ENCODE measurements at places on chromosomes 4 and X.

DNA sequence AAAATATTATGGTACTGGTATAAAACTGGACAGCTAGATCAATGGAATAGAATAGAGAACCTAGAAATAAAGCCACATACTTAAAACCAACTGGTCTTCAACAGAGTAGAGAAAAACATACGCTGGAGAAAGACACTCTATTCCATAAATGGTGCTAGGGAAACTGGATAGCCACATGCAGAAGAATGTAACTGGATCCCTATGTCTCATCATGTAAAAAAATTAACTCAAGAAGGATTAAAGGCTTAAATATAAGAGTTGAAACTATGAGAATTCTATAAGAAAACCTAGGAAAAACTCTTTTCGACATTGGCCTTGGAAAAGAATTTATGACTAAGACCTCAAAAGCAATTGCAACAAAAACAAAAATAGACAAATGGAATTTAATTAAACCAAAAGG is 114.6 kb downstream of the PCDH18 start:
- no peak for DNase-seq

- no peak for DNase-seq
These were observed at the start of gene CCDC120 for GRCh38 chrX:49058794-49059193. Gene CCDC120, plus strand, starts transcription at chrX:49058999. Its CDS starts 3,043 bp downstream, at chrX:49062042.

DNA sequence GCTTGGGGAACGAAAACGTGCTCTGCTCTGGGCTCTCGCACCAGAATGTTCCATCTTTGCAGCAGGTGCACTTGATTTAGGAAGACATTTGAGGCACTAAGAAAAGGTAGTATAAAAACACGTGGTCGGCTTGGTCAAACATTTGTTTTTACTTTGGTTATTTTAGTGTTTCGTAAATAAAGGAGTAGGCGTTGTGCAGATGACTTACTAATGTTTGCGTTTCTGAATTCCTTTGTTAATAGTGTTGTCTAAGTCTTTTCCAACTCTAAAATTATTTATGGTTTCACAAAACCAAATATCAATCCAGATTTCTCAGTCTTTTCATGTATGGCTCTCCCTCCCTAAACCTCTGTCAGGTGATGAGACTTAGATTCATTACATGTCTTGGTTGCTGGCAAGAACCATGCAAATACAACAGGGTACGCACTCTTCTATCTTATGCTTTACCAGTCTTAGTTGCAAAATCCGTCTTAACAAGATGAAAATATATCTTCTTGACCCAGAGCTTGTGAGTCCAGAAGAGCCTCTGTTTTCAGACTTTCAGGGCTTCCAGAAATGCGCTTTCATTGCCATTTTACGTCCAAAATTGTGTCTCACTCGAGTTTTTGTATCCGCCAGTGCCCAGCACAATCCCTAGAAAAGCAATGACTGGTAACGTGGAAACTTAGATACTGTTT is 686 bp downstream of the MTHFD2L start:
- no peak for DNase-seq

- no peak for DNase-seq
These were observed 115.1 kb downstream of the CPEB2 start for GRCh38 chr4:15117270-15117946.

DNA sequence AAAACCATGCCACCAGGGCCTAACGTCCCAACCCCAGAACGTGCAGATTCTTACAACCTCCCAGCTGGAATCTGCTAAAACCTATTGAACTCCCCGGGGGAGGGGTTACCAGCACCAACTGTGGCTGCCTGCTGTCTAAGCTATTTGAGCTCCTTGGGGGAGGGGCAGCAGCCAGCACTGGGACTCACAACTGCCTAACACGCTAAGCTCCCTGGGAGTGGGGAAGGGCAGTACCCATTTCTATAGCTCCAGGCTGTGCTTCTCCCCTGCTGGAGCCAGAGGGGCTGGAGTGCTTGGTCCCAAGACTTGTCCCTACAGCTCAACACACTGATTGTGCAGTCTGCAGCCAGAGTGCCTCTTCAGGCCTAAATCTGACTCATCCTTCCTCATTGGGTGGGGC is 459.8 kb upstream of the FGF16 start:
- DNase-seq: no peak

- no peak for DNase-seq
These were observed 823.2 kb downstream of the CCSER1 start for GRCh38 chr4:90950385-90950841.

GRCh38 chr4:113820108-113820507 is 58.6 kb upstream of the CAMK2D start:
- no peak for DNase-seq

DNA sequence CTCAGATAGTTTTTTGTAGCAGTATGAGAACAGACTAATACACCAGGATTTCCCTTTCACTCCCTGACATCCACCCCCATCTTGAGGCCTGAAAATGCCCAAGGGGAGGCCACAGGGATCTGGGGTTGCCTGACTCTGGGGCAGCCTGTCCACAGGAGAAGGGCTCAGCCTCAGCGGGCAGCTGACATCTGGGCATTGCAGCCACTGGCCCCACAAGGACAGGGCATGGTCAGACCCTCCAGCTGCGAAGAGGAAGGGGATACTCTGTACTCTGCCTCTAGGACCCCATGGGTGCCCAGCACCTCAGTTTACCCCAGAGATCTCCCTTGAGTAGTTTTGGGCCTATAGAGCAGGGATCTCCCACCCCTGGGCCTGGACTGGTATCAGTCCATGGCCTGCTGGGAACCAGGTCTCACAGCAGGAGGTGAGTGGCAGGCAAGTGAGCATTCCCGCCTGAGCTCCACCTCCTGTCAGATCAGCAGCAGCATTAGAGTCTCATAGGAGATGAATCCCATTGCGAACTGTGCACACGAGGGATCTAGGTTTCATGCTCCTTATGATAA is 138.9 kb downstream of the HMX1 start:
- DNase-seq: no peak

- no peak for DNase-seq
These were observed 1.2 kb upstream of the TMSB4X start for GRCh38 chrX:12973561-12974304.

- DNase-seq: no peak
These were observed 108.9 kb downstream of the USP46 start for GRCh38 chr4:52550186-52550585.

DNA sequence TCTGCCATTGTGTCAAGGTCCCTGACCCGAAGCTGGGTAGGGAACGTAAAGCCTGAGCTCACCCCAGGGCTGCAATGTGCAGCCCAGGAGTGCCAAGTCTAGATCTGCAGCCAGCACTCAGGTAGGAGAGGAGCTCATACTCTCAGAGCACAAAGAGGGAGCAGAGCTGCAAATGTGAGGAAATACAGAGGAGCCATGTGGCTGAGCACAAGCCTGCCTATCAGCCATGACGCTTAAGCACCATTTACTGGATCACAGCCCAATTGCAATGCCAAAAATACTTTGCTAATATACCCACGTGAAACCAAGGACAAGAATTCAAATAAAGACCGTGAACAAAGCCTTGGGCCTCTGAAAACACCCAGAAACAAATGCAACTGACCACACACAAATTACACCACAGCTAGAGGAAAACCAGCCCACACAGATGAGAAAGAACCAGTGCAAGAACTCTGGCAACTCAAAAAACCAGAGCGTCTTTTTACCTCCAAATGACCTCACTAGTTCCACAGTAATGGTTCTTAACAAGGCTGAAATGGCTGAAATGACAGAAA is 69.0 kb upstream of the HPF1 start:
- DNase-seq: no peak

DNA sequence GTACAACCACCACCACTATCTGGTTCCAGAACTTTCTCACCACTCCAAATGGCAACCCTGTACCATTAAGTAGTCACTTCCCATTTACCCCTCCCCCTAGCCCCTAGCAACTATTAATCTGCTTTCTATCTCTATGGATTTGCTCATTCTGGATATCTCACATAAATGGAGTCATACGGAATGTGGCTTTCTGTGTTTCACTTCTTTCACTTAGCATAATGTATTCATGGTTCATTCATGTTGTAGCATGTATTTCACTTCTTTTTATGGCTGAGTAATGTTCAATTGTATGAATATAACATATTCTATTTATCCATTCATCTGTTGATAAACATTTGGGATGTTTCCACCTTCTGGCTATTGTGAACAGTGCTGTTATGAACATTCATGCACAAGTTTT is 104.7 kb downstream of the AMMECR1 start:
- no peak for DNase-seq

GRCh38 chrX:101057093-101057714 is 5.3 kb upstream of the TRMT2B start:
- DNase-seq: no peak

DNA sequence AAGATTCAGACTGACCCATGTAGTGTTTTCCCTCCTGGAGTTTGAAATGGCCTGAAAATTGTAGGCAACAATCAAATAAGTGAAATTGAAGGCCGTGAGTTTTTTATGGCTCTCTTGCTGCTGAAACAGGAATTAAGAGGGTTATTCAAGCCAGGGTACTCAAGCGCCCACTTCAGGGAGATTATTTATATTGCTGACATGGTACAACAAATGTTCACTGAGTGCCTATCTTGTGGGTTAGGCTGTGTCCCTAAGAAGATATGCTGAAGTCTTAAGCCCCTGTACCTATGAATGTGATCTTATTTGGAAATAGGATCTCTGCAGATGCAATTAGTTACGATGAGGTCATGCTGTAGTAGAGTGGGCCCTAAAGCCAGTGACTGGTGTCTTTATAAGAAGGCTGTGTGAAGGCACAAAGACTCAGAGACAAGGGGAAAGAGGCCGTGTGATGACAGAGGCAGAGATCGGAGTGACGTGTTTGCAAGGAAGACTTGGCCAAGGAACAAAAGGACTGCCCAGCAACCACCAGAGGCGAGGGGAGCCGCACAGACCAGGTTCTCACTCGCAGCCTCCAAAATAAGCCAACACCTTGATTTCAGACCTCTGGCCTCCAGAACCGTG is 72.9 kb downstream of the MED28 start:
- DNase-seq: no peak

DNA sequence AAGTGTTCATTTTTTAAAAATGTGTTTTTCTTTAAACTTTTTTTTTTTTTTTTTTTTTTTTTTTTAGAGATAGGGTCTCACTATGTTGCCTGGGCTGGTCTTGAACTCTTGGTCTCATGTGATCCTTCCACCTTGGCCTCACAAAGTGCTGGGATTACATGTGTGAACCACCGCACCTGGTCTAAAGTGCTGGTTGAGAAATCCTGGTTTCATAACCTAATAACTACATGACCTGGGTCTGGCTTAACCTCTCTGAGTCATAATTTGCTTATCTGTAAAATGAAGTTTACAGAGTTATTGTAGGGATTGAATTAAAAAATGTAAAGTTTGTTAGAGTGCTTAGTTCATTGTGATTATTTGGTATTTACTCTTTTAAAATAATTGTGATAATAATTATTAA is 5.2 kb downstream of the HSD17B13 start:
- DNase-seq: no peak

GRCh38 chrX:84078991-84079390 is 109.0 kb downstream of the RPS6KA6 start:
- DNase-seq: no peak

- no peak for DNase-seq
These were observed 172.6 kb downstream of the FHIP1A start for GRCh38 chr4:151581570-151581969.

DNA sequence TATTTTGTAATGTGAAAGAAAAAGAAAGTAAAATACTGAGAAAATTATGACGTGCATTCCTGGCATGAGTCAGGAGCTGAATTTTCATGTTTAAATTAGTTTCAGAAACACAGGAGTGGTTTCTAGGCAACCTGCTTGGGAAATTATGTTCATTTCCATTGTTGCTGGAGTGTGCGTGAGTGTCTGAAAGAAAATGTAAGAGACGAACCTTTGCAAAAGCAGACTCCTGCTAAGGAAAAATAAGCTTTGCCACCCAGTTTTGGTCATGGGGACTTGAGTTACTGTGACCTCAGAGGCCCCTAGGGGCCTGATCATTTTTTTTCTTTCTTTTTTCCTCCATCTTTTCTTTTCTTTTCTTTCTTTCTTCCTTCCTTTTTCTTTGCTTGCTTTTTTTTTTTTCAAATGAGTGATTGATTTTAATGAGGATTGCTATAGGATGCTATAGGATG is 18.8 kb upstream of the CHRNA9 start:
- no peak for DNase-seq

DNA sequence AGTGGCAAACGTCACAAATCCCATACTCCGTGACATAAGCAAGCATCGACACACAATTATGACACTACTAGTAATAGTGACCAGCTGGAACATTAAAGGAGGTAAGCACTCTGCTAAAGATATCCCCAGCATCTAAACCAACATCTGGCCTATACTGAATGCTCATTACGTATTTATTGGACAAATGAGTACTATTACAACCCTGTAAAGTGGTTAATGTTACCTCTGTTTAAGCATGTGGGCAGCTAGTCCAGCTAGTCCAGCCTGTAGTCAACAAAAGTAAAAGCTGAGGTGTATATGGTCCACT is 419 bp upstream of the RPGR start:
- no peak for DNase-seq

- no peak for DNase-seq
These were observed 893 bp upstream of the GAB3 start for GRCh38 chrX:154751669-154752271.

GRCh38 chr4:47837094-47837907 is 566 bp downstream of the CORIN start:
- DNase-seq: peak; percentile 13

GRCh38 chr4:185542626-185543315 is 7.5 kb upstream of the PDLIM3 start:
- DNase-seq: no peak

- no peak for DNase-seq
These were observed 73.7 kb upstream of the SLC25A43 start for GRCh38 chrX:119325456-119325855.

- DNase-seq: no peak
These were observed 1.3 kb downstream of the LCORL start for GRCh38 chr4:18020145-18020670.

DNA sequence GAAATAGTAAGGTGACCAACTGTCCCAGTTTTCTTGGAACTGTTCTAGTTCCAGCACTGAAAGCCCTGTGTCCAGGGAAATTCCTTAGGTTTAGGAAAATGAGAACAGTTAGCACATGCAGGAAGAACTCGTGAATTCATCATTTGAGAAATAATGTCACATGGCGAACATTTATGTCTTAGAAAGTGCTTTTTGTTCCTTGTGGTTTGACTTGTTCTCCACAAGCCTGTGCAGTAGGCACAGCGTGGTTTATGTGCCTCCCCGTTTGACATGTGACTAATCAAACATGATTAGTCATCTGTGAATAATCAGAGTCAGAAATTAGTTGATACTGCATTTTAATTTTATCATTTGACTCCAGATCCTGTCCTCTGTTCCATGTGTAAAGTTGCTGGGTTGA is 556.0 kb upstream of the CPEB2 start:
- no peak for DNase-seq

DNA sequence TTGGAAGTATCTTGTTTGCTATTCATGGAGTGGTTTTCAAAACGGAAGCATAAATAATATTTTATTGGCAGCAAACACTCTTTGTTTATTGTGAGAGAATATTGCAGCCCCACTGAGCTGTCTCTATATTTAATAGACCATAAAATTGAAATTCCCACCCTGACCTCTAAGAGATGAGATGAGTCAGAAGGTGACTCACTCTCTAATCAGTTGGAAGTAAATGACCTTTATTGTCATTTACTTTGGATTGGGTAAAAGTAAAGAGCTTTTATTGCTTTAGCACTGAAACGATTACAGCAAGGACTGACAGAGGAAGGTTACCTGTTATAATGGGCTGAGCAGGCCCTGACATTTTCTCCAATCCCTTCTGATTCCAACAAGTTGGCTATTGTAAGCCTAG is 55.0 kb downstream of the SYTL5 start:
- DNase-seq: no peak

- DNase-seq: no peak
These were observed 24.2 kb downstream of the TNIP2 start for GRCh38 chr4:2731907-2732317.

GRCh38 chr4:47010347-47010911 is 17.0 kb upstream of the GABRA4 start:
- no peak for DNase-seq

- DNase-seq: no peak
These were observed 60.6 kb upstream of the GABRA2 start for GRCh38 chr4:46450556-46450955.

All from stimulated activated CD8-positive, alpha-beta memory T cell treated with anti-CD3 and anti-CD28 coated beads, Interleukin-7, amount 100 ng/mL, for 1 hour (primary cell).